Panc1 (cell line): ENCODE measurements at places on chromosomes 7 and 10.

DNA sequence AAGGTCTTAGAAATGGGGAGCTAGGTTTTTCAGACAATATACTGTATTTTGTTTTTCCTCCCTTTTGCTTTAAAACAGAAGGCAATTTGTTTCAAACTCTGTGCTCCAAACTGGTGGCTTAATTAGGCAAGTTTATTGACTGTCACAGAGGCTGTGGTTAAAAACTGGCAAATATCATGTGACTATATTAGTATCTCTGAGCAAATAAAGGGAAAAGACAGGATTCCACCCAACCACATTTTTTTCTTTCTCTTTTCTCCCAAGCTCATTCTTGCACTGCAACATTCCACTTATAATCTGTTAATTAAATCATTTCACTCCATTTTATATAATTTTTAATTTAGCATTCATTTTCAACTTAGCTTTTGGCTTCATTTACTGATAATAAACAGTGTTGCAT lies 615.8 kb downstream of the AUTS2 start:
- DNase-seq, result no peak

DNA sequence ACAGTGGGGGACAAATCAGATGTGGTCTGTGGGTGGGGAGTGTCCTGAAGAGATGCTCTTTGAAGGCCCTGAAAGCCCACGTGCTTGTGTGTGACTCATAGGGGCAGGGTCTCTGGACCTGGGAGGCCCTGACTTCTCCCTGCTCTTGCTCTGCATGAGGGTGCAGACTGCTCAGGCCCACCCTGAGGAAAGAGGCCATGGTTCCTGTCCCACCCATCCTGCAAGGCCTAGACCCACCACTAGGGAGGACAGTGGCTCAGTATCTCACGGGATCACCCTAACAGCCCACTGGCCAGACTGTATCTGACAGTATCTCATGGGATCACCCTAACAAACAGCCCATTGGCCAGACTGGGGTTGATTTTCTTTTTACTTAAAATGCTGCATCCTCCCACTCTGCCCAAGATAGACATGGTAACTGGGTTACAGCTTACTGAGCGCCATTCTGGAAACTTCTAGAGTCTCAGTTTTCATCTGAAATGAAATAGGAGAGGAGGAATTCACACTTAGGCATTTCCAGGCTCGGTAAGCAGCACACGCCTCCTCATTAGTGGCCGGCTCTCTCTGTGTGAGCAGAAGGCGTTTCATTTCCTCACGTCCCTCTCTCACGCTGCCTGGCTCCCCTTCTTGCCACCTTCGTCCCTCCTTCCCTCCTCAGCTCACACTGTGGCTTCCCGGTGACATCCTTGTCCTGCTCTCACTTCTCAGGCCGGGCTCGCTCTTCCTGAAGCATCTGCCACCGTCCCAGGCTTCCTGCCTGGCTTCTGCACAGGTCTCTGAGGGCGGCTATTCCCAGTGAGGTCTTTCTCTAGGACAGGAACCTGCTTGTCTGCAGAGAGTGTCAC lies 242.6 kb downstream of the GLRX3 start:
- DNase-seq, result no peak

- DNase-seq, result no peak
Measured at GRCh38 chr10:72801263-72801868, 92.2 kb upstream of the OIT3 start.

DNA sequence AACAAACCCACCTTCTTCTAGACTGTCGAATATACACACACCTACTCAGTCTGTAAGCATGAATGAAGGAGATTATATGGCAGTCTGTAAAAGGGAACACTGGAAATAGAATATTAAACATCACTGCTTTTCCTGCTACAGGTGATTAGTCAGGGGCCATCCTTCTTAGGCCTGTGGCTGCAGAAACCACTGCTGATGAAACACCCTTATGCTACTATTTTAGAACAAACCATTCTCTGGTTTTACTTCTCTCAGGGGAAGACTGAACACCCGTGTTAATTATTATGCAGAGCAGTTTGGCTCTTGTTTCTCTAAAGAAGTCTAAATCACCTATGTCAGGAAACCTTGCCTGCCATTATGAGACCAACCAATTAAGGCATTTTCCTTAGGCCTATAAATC lies 351.1 kb upstream of the KLF6 start:
- DNase-seq, result no peak

GRCh38 chr10:82319562-82319961 lies 444.6 kb downstream of the NRG3 start:
- no peak for DNase-seq

GRCh38 chr10:83954193-83954799 lies 185.0 kb upstream of the GHITM start:
- no peak for DNase-seq

DNA sequence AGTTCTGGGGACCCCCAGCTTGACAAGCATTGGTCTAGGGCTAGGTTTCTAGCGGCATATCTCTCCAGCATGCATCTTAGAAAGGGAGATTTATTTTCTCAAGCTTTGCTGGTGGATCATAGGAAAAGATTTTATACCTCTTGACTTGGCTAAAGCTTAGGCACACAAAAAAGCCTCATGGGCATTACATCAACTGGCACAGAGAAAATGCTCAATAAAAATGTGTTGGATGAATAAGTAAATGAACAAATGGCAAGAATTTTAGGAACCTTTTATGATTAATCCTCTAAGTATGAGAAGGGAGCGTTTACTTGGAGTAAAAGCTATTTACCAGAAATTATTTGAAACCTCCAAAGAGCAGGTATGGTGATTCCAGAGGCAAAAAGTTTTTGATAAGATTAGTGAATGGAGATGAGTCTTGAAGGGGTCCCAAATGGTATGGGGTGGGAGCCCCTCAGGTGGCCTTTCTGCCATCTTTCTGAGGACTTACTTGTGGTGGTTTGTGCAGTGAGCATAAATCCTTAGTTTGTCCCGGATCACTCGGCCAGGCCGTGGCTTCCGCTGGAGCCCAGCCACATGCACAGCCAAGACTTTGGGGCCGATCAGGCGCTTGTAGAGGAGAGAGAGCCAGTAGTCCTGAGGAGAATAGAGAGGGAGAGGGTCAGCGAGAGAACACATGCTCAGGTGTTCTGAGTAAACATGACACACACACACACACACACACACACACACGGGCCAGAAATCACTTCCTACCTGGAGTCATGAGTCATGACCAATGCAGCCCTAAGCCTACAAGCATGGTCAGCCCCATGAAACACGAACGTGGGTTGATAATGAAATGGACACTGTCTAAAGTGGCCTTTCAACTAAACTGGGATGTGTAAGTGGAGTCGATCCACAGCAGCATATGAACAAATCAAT lies 43.1 kb upstream of the HPS1 start:
- DNase-seq, result no peak

DNA sequence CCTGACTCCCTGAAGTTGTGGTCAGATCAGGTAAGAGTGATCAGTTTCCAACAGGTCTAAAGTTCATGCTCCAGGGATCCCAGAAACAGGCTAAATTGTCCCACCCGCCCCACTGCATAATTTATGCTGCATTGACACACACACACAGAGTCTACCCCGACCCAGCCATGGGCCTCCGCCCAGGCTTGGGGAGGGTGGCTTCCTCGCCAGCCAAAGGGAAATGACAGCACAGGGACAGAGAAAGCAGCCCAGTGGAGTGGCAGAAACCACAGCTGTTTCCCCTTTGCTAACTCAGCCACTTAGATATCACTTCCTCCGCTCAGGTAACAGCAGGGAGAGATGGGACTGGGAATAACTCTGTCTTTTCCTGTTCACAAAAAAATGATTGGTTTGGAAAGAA lies 9.4 kb downstream of the SH3PXD2A start:
- no peak for DNase-seq

DNA sequence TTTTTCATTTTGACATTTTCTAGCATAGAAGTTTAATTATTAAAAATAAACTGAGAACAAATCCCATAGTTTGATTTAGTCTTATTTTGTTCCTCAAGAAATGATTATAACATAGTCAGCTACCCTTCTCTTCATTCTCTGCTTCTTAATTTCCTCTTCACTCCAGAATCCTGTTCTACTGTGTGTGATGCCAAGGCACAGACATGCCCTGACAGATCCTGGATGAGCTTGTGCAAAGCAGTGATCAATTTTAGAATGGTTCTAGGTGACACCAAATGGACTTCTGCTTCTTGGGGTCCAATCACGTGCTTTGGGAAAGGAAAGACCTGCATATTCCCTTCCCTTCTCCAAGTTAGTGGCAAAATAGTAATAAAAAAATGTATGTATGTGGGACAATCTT lies 665.6 kb downstream of the MAGI2 start:
- no peak for DNase-seq

- no peak for DNase-seq
Measured at GRCh38 chr10:43252166-43252782, 14.6 kb downstream of the RASGEF1A start.

- no peak for DNase-seq
Measured at GRCh38 chr10:12690525-12691126, 310.9 kb downstream of the CCDC3 start.

- DNase-seq, result no peak
Measured at GRCh38 chr10:4067531-4067930, 282.5 kb upstream of the KLF6 start.
